ENCODE measurements at places on chromosomes 6 and 20. TPM values are rescaled to one million over a fixed set of nuclear protein-coding genes. Genes with fewer than 3 reads are reported as not detected.

INSM1 gene
- total RNA-seq, result 3.3 TPM

FOXF2 gene
- total RNA-seq, result not detected

APCDD1L gene
- total RNA-seq, result 2.4 TPM

ANGPT4 gene
- total RNA-seq, result 0.25 TPM

PRSS35 gene
- 3.1 TPM for total RNA-seq

UBD gene
- 0.15 TPM for total RNA-seq

BTN1A1 gene
- total RNA-seq, result 0.14 TPM

DNA sequence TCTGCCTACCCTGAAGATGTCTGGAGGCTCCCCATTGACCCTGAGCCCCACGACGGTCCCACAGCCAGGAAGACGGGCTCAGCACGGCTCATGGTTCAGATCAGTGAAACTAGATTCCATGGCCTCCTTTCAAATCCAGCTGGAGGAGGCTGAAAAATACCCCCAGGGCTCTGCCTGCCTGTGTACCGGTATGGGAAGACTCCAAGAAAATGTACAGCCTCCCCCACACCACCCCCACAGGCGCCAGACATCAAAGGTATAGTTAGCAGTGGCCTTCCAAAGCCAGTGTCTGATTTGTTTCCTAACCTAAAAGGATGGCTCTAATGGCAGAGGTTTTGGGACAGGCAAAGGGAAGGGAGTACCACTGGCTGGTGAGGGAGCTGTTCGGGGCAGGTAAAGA lies 86.2 kb upstream of the SNAP25 start:
- no peaks in the 10 kb centered on the region for H3K27me3 ChIP-seq
- no peak overlapping the region for H3K4me3 ChIP-seq
- H3K4me1 ChIP-seq, result peaks cover 35% of the 10 kb centered on the region
- no peak overlapping the region for H3K27ac ChIP-seq
- H3K36me3 ChIP-seq, result no peaks in the 10 kb centered on the region

GRCh38 chr20:2838170-2838797 lies 2.2 kb downstream of the PCED1A start:
- H3K27ac ChIP-seq, result no peak overlapping the region
- peaks cover 11% of the 10 kb centered on the region for H3K36me3 ChIP-seq
- peaks cover 27% of the 10 kb centered on the region for H3K27me3 ChIP-seq
- peaks cover 8% of the 10 kb centered on the region for H3K4me1 ChIP-seq

GRCh38 chr6:12331474-12331873 lies 41.3 kb downstream of the EDN1 start:
- H3K27ac ChIP-seq, result no peak overlapping the region
- peaks cover 10% of the 10 kb centered on the region for H3K27me3 ChIP-seq
- DNase-seq, result no peak
- H3K4me3 ChIP-seq, result no peak overlapping the region

DNA sequence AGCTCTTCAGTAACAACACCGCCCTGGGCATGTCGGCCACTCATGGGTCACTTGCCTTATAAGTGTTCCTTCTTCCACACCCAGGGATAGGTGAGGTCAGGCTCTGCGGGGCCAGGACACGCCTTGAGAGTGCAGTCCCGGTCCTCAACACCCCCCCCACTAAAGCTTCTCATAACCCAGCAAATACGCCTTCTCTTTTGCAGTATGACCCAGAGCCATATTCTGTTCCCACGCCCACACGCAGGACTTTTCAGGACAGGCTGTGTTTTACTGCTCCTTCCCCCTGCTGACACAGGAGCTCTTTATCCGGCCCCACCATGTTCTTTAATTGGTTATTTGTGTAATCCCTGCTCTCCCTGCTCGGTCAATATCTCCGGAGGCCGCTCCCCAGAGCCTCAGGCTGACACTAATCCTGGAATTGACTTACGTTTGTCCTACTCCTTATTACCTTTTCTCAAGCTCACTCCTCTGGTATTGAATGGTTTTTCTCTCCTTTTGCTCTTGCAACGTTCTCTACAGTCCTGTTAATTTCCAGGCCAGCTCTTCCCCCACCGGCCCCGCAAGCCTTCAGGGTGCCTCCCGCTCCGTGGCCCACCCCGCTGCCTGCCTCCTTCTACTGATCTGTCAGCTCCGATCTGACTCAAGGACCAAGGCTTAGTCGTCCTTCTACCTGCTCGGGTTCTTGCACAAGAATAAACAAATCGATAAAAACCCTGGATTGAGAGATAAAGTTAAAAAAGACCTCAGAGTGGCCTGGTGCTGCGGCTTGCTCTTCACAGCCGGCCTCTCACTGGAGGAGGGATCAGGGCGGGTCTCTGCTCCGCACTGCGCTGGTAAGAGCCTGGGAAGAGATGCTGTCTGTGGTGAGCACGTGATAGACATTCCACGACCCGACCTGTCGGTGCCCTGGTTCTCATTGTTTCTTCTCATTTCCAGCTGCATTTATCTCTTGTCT lies 357.5 kb downstream of the ZFAND3 start:
- no peaks in the 10 kb centered on the region for H3K27me3 ChIP-seq
- H3K27ac ChIP-seq, result peak overlapping the region; percentile 27
- no peak overlapping the region for H3K4me3 ChIP-seq
- no peak for DNase-seq
- H3K36me3 ChIP-seq, result no peaks in the 10 kb centered on the region

GRCh38 chr6:132153221-132153898 lies 202.2 kb upstream of the CCN2 start:
- H3K4me3 ChIP-seq, result no peak overlapping the region
- H3K36me3 ChIP-seq, result no peaks in the 10 kb centered on the region
- peaks cover 52% of the 10 kb centered on the region for H3K27me3 ChIP-seq

DNA sequence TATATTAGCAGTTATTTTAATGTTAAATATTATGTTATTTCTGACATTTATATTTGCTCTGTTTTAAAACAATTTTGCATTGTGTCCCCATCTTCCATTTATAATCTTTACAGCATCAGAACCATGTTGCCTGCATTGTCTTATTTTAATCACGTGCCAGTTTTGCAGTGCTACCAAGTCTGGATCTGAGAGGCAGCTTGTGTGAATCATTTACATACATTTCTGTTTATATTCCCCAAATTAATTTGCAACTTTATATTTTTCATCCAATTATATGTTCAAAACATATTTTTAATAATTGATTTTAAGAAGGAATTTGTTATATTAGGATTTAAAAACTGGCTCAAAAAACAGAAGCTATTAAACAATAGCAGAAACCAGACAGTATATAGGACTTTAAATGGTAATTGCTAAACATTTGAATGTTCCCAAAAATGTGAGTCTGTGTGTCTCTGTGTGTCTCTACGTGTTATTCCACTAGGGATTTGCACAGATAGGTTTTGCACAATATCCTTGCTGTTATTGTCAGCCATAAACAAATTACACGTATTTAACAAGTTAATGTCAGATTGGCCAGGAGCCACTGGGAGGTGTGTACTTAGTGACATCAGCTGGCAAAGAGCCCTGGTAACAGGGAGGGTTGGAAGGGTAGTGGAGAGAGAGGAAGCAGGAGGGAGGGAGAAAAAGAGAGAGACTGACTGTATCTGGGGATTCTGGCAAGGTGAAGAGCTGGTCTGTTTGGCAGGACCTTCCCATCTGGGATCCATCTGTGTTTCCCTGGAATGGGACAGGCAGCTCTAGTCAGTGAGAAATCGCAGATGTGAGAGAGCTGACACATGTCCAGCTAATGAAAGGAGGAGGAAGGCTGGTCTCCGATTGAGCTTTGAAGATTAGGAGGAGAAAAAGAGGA lies 72.1 kb downstream of the CBFA2T2 start:
- H3K27me3 ChIP-seq, result peaks cover 34% of the 10 kb centered on the region
- H3K27ac ChIP-seq, result peak overlapping the region; percentile 33
- peaks cover 17% of the 10 kb centered on the region for H3K4me1 ChIP-seq
- H3K4me3 ChIP-seq, result no peak overlapping the region

GRCh38 chr20:1631309-1632151 lies 11.7 kb upstream of the SIRPB1 start:
- no peak overlapping the region for H3K27ac ChIP-seq
- peaks cover 8% of the 10 kb centered on the region for H3K27me3 ChIP-seq
- no peak overlapping the region for H3K4me3 ChIP-seq
- H3K36me3 ChIP-seq, result no peaks in the 10 kb centered on the region
- no peak for DNase-seq

GRCh38 chr20:10347086-10347880 lies 86.7 kb downstream of the MKKS start:
- H3K27me3 ChIP-seq, result no peaks in the 10 kb centered on the region
- DNase-seq, result no peak
- H3K27ac ChIP-seq, result no peak overlapping the region
- H3K4me3 ChIP-seq, result no peak overlapping the region
- H3K4me1 ChIP-seq, result peaks cover 22% of the 10 kb centered on the region

GRCh38 chr6:41426438-41426851 lies 91.0 kb downstream of the NCR2 start:
- peaks cover 52% of the 10 kb centered on the region for H3K27me3 ChIP-seq
- H3K27ac ChIP-seq, result no peak overlapping the region
- peaks cover 22% of the 10 kb centered on the region for H3K4me1 ChIP-seq
- DNase-seq, result peak; percentile 44
- H3K36me3 ChIP-seq, result no peaks in the 10 kb centered on the region

- peaks cover 5% of the 10 kb centered on the region for H3K36me3 ChIP-seq
- DNase-seq, result no peak
- H3K4me3 ChIP-seq, result no peak overlapping the region
- H3K27ac ChIP-seq, result no peak overlapping the region
- H3K4me1 ChIP-seq, result peaks cover 32% of the 10 kb centered on the region
- no peaks in the 10 kb centered on the region for H3K27me3 ChIP-seq
These were observed 28.5 kb upstream of the ERVFRD-1 start for GRCh38 chr6:11140056-11140455.

DNA sequence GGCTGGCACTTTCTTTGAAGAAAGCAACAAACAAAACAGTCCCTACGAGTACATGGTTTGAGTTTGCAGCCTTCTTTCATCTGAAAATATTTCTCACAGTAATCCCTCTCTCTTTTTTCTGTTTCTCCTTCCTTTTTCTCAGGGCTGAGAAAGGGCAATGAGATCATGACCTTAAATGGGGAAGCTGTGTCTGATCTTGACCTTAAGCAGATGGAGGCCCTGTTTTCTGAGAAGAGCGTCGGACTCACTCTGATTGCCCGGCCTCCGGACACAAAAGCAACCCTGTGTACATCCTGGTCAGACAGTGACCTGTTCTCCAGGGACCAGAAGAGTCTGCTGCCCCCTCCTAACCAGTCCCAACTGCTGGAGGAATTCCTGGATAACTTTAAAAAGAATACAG lies 80.7 kb upstream of the CLDN20 start:
- H3K4me1 ChIP-seq, result peaks cover 26% of the 10 kb centered on the region
- H3K36me3 ChIP-seq, result peaks cover 13% of the 10 kb centered on the region
- no peak overlapping the region for H3K4me3 ChIP-seq
- H3K27me3 ChIP-seq, result no peaks in the 10 kb centered on the region
- no peak overlapping the region for H3K27ac ChIP-seq

DNA sequence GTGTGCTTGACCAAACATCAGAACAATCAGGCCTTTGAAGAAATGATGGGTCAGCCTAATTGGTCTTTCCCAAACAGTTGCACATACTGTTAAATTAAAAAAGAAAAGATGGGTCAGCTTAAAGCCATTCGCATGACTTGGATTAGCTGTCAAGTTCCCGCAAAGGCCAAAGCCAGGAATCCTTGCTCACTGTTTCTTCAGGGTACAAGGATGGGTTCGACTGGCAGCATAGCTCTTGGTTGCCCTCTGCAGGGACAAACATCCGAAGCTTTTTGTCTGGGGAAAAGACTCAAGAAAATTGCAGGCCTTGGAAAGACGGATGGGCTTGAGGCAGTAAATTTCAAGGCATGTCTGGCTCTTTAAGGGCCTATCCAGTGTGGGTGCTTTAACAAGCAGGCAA lies 168.0 kb downstream of the HDGFL1 start:
- peaks cover 19% of the 10 kb centered on the region for H3K4me1 ChIP-seq
- peak overlapping the region; percentile 60 for H3K27ac ChIP-seq
- H3K27me3 ChIP-seq, result no peaks in the 10 kb centered on the region

GRCh38 chr6:138533667-138534066 lies 34.4 kb upstream of the NHSL1 start:
- no peaks in the 10 kb centered on the region for H3K36me3 ChIP-seq
- peaks cover 30% of the 10 kb centered on the region for H3K4me1 ChIP-seq
- no peak overlapping the region for H3K27ac ChIP-seq
- DNase-seq, result no peak
- H3K27me3 ChIP-seq, result no peaks in the 10 kb centered on the region

GRCh38 chr20:42007251-42007650 lies 389.1 kb upstream of the CHD6 start:
- peaks cover 24% of the 10 kb centered on the region for H3K4me1 ChIP-seq
- peaks cover 31% of the 10 kb centered on the region for H3K36me3 ChIP-seq
- DNase-seq, result no peak
- H3K27me3 ChIP-seq, result peaks cover 4% of the 10 kb centered on the region
- H3K27ac ChIP-seq, result no peak overlapping the region

DNA sequence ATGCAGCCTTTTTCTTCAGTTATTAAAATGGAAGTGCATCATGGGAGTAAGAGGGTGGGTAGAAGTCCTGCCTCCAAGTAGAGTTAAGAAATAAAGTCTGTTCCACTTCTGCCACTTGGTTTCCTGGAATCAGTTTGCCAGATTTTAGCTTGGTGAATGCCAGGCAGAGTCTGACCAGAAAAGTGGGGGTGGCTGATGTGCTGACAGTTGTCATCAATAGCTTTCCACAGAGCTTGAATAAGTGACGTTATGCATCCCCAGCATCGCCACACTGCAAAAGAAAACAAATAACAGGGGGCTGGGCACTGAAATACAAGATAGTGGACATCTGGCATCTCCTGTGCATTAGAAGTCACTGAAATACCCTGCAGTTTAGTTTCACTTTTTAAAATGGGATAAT lies 30.8 kb upstream of the CEP162 start:
- H3K27ac ChIP-seq, result no peak overlapping the region
- peaks cover 10% of the 10 kb centered on the region for H3K4me1 ChIP-seq
- no peak for DNase-seq
- H3K27me3 ChIP-seq, result no peaks in the 10 kb centered on the region

GRCh38 chr6:129130106-129130505 lies 247.2 kb downstream of the LAMA2 start:
- H3K27me3 ChIP-seq, result no peaks in the 10 kb centered on the region
- no peak overlapping the region for H3K4me3 ChIP-seq
- no peak overlapping the region for H3K27ac ChIP-seq
- no peaks in the 10 kb centered on the region for H3K4me1 ChIP-seq

- no peaks in the 10 kb centered on the region for H3K27me3 ChIP-seq
- no peak for DNase-seq
- H3K36me3 ChIP-seq, result no peaks in the 10 kb centered on the region
- H3K4me3 ChIP-seq, result no peak overlapping the region
- H3K4me1 ChIP-seq, result no peaks in the 10 kb centered on the region
These were observed 487.4 kb downstream of the TENT5A start for GRCh38 chr6:81265106-81265505.

- H3K4me3 ChIP-seq, result no peak overlapping the region
- DNase-seq, result no peak
- peaks cover 2% of the 10 kb centered on the region for H3K27me3 ChIP-seq
- no peak overlapping the region for H3K27ac ChIP-seq
- peaks cover 52% of the 10 kb centered on the region for H3K4me1 ChIP-seq
These were observed 87.0 kb downstream of the CD164 start for GRCh38 chr6:109295109-109295773.

- no peaks in the 10 kb centered on the region for H3K36me3 ChIP-seq
- no peak overlapping the region for H3K27ac ChIP-seq
- peaks cover 8% of the 10 kb centered on the region for H3K4me1 ChIP-seq
- DNase-seq, result no peak
These were observed 22.0 kb downstream of the SPDEF start for GRCh38 chr6:34534146-34534545.
